ENCODE measurements at places on chromosomes 11 and 22.

- no peak for DNase-seq
These were observed 8.0 kb downstream of the DENND6B start for GRCh38 chr22:50318698-50319411.

DNA sequence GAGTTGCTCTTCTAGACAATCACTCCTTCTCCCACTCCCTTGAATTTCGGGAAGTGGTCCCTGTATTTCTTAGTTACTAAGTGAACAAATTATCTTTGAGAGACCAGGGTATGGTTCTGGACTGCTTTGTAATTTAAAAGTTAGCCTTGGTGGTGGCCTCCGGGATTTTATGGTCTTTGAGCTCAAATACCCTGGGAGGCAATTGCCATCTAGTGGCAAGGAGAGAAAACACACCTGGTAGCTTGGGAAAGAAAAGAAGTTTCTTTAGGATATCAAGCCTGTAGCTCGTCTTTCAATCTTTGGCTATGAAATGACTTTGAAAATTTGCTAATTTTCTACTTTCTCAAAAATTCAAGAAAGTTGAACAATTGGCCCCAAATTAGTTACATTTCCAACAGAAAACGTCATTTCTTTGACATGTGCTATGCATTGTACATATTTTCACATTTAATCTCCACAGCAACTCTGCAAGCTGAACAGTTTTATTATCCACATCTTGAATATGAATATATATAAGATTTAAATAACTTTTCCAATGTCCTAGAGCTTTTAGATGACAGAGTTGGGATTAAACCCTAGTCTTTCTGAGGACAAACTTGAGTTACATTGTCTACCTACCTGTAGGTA lies 39.1 kb downstream of the MMP27 start:
- DNase-seq, result peak; percentile 3

GRCh38 chr11:129375751-129376657 lies at the start of gene BARX2:
BARX2 (plus strand) TSS chr11:129375848; CDS start chr11:129376036, 188 bp downstream.
- DNase-seq, result peak; percentile 49

GRCh38 chr11:30392221-30392784 lies 69.4 kb downstream of the ARL14EP start:
- no peak for DNase-seq

DNA sequence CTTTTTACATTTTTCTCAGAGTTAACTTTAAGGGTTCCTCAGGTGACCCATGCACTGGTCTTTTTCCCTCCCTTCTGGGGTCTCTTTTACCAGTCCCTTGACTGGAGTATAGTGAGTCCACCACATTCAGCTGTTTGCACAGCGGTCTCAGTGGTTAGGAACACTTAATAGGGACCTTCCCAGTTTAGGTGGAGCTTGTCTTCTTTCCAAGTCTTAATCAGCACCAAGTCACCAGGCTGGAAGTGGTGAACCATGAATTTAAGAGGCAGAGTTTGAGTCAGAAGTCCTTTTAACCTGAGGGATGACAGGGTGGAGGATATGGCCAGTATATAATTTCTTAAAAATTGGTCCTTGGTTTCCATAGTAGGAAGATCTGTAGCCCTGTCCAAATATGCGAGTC lies 349.7 kb upstream of the MPPED2 start:
- DNase-seq, result no peak

GRCh38 chr11:27754035-27755017 lies 54.1 kb upstream of the BDNF start:
- no peak for DNase-seq

- DNase-seq, result no peak
These were observed 39.6 kb upstream of the CTTN start for GRCh38 chr11:70358753-70359152.

- no peak for DNase-seq
These were observed 701.8 kb downstream of the NTM start for GRCh38 chr11:132072044-132072857.

DNA sequence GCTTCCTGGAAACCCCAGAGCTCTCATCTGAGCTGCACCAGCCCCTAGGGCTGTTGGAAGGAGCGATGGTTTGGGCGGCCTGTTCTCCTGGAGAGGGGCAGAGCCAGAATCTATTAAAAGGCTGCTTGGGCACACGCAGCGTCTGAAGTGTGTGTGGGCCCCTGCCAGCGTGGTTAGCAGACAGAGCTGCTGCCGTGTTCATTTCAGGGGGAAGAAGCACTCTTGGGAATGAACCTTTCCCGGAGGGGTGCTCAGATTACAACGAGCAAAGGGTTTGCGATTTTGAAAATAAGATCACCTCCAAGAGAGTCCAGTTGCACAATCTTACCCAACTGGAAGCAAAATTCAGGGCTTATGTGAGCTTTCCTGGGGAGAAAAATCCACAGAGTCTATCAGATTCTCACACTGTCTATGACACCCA lies 12.9 kb downstream of the ANO1 start:
- no peak for DNase-seq

- no peak for DNase-seq
These were observed 23.0 kb downstream of the SIK3 start for GRCh38 chr11:117075186-117075585.

GRCh38 chr11:45344028-45344427 lies 57.9 kb upstream of the SYT13 start:
- no peak for DNase-seq

DNA sequence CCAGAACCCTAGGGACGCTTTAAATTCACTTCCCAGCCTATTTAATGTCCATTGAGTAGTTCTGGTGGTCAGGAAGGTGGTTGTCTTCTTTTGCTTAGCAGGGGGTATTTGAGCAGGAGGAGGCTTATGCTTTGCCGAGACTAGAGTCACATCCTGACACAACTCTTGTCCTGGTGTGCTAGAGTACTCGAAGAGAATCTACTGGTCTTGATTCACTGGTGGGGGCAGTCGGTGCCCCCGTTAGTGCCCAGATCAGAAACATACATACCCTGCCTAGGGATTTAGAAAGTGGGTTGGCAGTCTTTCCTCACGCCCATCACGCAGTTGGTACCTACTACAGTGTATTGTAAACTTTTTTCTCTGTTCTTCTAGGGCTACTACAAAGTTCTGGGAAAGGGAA lies 2.7 kb downstream of the RPL27A start:
- DNase-seq, result no peak

DNA sequence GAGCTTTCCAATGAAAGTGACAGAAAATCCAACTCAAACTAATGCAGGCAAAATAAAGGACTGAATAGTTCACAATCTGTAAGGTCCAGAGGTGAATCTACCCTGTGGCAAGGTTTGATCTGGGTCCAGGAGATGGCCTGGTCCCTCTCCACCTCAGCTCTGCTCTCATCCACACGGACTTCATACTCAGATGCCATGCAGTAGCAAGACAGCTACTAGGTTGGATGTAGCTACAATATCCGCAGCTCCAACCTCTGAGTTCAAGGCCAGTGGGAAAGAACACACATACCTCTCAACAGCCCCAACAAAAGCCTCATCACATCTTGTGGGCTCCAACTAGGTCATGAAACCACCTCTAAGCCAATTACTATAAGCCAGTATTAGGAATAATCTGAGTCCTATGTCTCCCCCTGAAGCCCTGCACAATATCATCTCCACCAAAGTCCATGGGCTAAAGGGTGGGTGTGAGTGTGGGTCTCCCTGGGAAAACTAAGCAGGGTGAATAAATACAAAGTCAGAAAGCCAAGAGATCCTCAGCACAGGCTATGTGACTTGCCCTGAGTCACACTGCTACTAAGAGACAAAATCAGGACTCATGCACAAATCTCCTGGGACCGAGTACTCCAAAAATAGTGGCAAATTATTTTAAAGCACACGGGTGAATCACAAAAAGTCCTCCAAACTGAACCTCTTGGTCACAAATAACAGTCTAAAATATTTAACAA lies 78.8 kb downstream of the LARGE1 start:
- no peak for DNase-seq

- no peak for DNase-seq
These were observed 8.9 kb downstream of the RELT start for GRCh38 chr11:73384872-73385689.

- DNase-seq, result no peak
These were observed 41.0 kb upstream of the SOX6 start for GRCh38 chr11:16397390-16397789.

DNA sequence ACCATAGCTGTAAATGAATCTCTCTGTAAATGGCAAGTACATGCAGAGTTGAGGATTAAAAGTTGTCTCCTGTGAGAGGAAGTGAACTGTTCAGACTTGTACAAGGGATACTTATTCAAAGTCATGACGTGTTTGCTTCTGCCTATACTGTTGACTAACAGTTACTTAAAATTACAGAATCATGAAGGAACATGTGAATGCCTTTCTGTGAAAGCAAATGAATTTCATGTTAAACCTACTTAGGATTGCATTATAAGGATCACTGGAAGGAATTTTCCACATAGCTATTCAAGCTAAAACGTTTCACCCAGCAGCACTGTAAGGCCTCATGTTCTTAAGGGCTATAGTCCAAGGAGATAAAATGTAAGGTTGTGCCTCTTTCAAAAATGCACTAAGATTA lies 93.4 kb upstream of the BIRC3 start:
- DNase-seq, result no peak

GRCh38 chr11:2577991-2578928 lies 121.5 kb downstream of the KCNQ1OT1 start:
- DNase-seq, result no peak

GRCh38 chr22:42769574-42770447 lies 49.1 kb upstream of the A4GALT start:
- no peak for DNase-seq

- no peak for DNase-seq
These were observed 144.6 kb upstream of the RASSF10 start for GRCh38 chr11:12864316-12865156.

DNA sequence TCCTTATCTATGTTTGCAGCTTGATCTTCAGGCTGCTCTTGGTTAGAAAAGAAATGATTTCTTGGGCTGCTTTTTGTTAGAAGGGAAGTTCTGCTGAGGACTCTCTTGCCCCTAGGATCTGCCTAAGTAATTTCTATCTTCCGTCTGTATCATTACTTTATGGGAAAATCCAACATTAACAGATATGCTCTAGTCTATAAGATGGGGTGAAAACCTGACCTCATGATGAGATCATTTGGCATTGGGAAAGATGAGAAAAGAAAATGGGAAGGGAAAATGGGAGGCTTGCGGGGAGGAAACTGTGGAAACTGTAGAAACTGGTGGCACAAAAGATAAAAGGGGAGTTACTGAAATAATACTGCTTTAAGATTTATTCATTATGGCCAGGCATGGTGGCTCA lies 63.6 kb downstream of the FDX1 start:
- DNase-seq, result no peak

DNA sequence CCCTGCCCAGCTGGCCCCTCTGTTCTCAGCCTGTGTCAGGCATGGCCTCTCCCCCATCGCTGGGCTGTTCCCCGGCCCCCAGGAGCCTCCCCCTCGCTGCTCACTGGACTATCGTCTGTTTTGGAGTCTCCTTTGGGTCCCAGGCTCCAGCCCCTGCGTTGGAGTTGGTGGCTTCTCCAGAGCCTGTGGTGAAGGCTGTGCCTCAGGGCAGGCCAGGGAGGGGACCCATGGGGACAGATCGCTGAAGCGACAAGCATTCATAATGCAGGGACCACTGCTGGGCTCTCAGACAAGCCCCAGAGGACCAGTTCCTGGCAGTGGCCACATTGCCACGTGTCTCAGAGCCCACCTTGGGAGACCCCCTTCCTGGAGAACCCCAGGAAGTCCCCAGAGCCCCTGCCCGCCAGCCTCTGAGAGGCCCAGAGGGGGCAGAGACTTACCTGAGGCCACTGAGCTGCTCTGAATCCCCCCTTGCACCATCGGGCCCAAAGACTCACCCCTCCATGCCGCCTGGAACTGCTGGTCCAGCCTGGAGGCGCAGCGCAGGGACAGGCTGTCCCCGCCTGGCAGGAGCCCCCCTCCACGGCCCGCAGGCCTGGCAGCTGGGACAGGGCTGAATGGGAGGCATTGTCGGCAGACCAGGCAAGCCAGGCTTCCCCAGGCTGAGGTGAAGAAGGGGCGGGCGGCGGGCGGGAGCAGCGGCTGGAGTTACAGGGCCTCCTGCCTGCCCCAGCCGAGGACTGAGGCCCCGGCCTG lies at the start of gene CHADL:
TSS of gene CHADL (minus strand) at position 555 of the 756 bp plus-strand sequence. CDS start at position 505, 50 bp downstream.
- peak; percentile 56 for DNase-seq

DNA sequence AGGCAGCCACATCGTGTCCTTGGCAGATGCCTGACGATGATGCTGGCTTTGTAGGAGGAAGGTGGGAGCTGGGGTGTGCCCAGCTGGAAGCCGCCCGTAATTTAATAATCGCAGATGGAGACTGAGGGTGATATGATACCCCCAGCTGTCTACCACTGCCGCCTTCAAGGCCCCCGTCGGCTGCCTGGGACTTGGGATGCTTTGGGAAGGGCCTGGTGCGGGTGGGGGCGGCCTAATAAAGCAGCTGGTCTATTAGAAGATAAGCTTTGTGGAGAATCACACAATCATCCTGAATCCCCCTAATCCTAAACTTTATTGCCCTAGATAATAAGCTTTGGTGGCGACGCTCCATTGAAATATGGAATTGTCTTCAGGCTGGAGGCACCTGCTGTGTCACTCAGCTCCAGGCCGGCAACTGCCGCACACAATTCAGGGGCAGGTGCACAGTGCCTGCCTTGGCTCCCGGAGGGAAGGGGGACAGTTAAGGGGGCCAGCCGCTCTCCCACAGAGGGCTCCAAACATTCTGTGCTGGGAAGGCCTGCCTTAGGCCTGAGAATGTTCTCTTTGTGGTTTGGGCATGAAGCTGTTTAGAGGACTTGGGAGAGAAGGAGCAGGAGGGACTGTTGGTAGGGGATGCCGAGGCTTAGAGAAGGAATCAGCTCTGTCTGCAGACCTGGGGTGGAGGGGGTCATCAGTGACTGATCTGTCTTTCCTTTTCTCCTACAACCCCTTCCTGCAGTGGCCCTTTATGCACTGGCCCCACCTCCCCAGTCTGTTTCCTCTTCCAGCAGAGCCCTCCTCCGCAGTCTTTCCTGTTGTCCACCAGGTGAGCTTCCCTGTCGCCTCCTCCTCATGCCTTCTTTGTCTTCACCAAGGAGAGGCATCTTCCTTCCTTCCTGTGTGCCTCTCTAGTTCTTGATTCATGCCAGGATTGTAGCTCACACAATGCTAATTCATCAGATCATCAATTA lies 65.3 kb downstream of the ARL14EP start:
- DNase-seq, result no peak

DNA sequence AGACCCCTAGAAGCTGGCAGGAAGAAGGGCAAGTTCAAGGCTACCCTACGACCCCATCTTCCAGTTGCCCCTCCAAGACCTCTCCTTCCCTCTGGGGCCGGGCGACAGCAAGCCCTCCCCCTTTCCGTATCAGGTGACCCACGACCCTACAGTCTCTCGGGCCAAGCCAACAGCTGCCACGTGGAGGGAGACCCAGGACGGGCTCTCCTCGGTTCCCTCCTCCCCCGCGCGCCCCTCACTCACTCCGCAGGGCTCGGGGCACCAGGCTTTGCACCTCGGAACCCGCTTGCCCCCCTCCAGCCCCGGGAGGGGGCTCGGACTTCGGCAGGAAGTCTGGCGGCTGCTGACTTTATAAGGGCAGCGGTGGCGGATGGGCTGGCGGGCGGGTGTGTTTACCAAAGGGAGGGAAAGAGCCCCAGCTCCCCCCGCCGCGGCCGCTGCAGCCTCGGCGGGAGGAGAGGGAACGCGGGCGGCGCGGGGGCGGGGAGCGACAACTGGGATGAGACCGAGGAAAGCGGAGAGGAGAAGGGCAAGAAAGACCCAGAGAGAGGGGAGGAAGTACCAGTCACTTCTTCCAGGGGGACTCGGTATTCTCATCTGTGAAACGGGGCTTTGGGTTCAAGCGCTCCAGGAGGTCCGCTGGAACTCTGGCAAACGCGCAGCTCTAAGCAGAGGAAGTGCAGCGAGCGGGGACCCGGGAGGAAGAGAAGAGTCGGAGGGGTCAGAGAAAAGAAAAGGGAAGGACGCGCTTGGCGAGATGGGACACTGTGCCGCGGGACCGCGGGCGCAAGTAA lies 767 bp downstream of the SLC43A1 start:
- DNase-seq, result peak; percentile 15

GRCh38 chr22:38471237-38471636 lies 3.3 kb downstream of the KDELR3 start:
- DNase-seq, result no peak

GRCh38 chr11:6356503-6357055 lies 33.7 kb upstream of the SMPD1 start:
- no peak for DNase-seq
